ENCODE measurements at places on chromosomes 2 and 18.

DNA sequence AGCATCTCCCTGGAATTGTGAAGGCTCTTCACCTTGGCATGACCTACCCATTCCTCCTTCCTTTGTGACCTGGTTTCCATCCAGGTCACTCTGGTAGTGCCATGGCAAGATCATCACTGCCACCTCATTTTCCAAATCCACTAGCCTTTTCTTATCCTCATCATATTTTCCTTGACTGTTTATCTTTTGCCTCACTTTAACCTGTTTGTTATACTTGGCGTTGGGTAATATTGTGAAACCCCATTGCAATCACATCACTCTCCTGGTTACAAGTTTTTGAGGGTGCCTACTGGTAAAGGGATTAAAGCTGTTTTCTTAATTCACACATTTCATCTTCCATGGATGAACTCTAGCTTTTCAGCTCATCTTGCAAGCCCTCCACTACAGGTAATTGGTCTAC lies 39.1 kb upstream of the IGFBP2 start:
- no peak for DNase-seq

DNA sequence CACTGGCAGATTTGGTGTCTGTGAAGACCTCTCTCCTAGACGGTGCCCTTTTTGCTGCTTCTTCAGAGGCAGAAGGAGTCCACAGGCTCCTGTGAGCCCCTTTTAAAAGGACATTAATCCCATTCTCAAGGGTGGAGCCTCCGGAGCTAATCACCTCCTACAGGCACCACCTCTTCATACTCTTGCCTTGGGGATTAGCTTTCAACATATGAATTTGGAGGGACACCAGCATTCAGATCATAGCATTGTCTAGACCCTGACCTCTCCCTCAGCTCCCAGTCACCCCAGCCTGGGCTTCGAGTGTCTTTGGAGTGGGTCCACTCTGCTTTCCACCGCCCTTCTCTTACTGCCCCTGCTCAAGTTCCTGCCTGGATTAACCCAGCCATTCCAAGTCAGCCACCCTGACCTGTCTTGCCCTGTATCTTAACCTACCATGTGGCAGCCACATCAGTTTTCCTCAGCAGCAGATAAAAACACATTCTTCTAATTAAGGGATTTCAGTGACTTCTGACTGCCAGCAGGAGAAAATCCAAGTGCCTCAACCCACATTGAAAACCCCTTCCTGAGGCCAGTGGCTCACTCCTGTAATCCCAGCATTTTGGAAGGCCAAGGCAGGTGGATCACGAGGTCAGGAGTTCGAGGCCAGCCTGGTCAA lies 6.1 kb upstream of the NCL start:
- no peak for DNase-seq

DNA sequence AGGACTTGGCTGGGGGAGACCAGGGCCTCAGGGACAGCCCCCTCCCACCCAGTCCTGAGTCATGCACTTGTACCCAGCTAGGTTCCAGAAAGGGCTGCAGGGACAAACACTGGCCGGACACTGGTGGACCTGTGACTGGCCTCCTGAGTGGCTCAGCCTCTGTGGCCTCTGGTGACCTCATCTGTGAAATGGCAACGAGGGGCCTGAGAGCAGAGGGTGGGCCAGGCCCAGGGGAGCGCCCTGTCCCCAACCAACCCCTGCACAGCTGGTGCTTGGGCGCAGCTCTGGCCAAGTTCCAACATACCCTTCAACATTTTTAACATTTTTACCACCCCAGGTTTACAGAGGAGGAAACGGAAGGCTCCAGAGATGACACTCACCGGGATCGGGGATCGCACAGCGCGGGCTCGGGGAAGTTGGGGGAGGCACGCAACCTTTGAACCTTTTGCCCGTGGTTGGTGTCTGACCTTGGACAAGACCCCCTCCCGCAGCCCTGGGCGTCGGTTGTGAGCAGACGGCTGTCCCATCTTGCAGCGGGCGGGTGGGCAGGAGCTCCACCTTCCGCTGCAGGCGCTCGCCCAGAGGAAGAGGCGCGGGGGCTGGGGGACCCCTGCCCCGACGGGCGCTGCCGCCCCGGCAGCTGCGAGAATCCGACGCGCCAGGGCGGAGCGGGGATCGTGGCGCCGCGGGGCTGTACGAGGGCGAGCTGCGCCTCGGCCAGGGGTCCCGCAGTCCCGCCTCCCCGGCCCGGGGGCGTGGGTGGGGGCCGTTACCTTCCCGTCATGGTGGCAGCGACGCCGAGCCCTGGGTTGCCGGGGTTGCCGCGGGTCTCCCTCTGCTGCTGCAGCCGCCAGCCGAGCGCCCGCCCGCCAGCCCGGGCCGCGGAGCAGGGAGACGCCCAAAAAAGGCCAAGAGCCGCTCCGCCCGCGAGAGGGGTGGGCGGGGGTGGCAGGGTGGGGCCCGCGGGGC lies 805 bp downstream of the LIMS2 start:
- no peak for DNase-seq

- no peak for DNase-seq
These were observed 158.0 kb downstream of the INHBB start for GRCh38 chr2:120503793-120504571.

DNA sequence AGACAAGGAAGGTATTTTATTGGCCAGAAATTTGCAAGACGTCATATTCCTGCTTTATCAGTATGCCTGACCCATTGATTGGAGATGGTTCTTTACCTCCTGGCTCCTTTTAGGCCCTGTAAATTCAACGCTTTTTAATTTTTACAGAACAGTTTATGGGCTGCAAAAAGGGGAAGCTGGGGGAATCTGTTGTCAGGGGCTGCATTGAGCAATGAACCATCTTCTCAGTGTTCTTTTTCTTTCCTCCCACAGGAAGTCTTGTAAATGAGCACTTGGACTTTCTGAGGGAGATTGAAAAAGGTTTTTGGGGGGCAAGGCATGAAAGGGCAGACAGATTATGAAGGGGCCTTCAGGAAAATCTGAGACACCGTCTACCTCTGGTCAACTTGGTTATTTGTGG lies 503.6 kb upstream of the TNP1 start:
- DNase-seq, result no peak

GRCh38 chr2:127079358-127079920 lies 27.5 kb downstream of the BIN1 start:
- peak; percentile 24 for DNase-seq

DNA sequence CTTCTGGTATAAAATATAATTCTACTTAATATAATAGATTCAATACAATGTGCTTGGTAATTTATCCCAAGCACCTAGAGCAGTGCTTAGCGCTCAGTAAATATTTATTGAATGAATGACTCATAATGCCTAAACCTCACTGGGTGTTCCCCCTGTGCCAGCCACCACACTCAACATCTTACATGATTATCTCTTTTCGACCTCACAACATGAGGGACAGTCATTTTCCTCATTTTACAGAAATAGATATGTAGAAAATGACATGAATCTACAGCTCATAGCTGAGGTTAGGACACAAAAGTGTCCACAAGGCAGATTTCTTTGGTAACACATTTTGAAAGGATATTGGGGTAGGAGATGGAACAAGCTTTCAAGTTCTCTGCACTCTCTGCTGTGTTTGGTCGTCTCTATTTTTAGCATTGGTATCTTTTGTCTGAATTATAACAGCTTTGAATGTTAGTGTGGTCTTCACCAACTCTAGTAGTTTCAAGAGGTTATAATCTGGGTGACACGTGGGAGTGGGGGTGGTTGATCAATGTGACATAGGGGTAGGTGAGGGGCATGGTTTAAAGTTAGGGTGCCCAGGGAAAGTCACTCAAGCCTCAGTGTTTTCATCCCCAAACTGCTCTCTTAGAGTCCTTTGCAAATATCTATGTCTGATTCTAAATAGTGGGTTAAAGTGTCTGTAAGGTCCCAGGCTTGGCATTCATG lies 9.8 kb downstream of the MYOM1 start:
- peak; percentile 14 for DNase-seq

DNA sequence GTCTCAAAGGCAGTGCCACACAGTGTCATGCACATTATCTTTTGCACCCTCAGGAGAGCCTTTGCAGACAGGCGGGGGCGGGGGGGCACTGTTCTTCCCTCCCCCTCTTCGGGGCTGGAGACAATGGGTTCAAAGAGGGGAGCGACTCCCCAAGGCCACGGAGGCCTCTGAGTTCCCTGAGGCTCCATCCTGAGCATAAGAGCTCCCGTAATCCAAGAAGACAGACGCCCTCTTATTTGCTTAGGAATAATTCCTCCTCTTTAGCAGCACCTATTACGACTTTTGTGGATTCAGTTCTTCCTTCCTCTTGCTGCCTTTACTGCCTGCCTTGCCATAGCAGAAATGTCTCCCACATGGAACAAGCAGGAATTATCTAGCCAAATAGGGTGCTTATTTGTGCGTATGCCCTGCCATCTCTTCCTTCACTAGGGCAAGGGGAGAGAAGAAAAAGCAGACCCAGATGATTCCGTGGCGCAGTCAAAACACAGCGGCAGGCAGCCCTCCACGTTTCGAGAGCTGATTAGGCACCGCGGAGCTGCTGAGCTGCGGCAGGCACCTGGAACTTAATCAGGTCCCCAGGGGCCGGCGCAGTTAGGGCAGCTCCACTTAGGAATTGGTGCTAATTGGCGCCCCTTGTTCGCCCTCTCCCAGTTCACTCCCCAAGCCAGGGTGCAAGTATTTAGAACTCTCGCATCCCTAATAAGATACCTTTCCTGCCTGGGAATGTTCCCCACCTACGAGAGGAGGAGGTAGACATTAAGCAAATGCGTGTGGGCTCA lies 233.4 kb upstream of the MYT1L start:
- DNase-seq, result no peak

- peak; percentile 36 for DNase-seq
These were observed 24.4 kb downstream of the GRHL1 start for GRCh38 chr2:9975805-9976447.

- no peak for DNase-seq
These were observed 63.1 kb upstream of the MGAT5 start for GRCh38 chr2:134190807-134191203.

GRCh38 chr18:59661891-59662701 lies 35.1 kb downstream of the CCBE1 start:
- DNase-seq, result no peak

DNA sequence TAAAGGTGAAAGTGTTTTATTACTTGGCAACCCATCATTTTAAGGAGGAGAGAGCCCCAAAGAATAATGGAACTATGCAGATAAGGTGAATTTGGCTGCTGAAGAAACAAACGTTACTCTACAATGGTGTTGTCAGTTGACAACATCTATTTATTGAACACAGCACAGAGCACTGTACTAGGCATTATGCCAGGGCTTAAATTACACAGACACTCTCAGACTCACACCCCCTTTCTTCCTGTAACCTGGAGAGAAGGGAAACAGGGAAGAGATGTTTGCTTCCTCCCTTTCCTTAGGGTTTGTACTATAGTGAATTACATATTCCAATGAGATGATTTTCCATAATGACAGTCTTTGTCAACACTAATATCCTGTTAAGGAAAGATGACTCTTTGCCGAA lies 94.0 kb upstream of the ATP5MC3 start:
- DNase-seq, result no peak

GRCh38 chr2:78147466-78147865 lies 625.3 kb upstream of the LRRTM4 start:
- DNase-seq, result no peak

DNA sequence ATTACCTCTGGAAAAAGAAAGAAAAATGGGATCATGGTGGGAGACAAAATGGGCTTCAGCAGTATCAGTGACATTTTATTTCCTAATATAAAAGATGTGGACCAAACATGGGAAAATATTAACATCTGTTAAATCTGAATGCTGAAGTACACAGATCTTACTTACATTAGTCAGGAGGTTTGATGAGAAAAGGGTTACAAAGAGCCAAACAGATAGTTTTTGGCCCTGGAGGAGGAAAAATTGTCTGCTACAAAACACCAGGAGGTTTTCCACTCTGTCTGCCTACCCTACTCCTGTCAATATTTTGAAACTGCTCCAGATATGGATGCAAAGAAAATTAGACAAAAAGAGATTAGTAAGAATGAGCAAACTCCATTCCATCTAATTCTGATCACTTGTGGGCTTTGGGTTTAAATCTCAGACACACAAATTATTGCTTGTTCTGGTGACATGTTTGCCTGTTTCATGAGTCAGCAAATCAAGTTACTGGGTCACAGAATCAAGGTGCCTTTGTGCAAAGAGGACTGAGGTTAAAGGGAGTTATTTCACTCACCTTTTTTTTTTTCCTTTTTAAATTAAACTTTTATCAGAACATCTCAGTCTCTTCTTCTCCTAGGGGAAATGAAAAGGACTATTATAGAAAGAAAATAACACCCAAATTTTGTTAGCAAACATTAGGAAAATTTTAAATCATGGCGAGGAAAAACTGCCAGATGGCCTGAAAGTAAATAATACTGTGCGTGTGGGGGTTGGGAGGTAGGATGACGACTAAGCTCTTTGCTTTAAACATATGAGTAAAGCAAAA lies 87.0 kb upstream of the SPATS2L start:
- no peak for DNase-seq

GRCh38 chr2:218722876-218723785 lies 12.5 kb downstream of the TTLL4 start:
- no peak for DNase-seq

- peak; percentile 83 for DNase-seq
These were observed 273.0 kb upstream of the ID2 start for GRCh38 chr2:8408560-8409460.

DNA sequence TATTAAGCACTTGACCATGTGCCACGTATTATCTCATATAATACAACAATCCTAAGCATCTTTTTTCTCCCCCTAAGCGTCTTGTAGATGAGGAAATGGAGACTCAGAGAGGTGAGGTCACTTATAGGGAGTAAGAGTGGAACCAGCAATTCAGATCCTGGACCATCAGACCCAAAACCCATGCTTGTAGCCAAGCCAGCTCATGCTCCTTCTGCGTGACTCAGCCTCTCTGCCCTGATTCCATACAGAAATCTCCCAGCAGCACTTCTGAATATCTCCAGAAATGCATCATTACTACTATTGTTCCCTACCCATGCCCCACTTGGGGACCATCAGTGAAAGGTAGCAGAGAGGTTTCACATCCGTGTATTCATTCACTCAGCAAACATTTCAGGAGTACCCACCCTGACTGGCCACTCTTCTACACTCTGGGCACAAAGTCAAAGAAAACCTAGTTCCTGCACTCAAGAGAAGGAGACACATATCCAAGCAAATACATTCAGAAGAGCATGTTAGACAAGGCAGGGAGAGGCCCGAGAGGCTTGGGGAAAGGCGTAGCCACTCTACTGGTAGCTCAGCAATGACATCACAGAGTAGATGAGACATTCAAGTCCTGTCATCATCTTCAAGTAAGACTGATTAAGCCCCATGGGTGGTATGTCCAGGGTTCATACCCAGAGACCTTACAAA lies 141.9 kb downstream of the MTCL1 start:
- DNase-seq, result no peak

DNA sequence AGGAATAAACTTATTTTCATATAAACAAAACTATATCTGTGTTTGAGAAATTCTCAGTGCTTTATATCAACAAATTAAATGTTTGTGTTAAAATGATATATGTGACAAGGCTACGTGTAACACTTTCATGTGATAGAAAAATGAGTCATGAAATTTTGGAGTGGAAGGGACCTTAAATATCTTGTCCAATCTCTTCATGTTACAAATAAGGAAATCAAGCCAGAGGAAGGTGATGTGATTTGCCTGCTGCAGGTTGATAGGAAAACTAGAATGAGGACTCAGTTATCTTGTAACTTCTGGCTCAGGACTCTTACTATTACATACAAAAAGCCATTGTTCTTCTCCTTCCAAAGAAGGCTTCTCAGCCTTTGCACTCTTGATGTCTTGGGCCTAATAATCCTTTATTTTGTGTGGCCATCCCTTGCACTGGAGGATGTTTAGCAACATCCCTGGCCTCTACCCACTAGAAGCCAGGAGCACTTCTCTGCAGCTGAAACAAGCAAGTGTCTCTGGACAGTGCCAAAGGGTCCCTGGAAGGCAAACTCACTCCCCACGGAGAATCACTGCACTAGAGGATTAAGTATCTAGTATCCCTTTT lies 43.0 kb upstream of the NARS1 start:
- no peak for DNase-seq

All from T-helper 1 cell (primary cell).